T-helper 2 cell (primary cell): ENCODE measurements at places on chromosomes 5 and 9.

- no peak for DNase-seq
These were observed 616.3 kb upstream of the KLF4 start for GRCh38 chr9:108105885-108106284.

GRCh38 chr9:6641561-6641960 lies 4.0 kb downstream of the GLDC start:
- no peak for DNase-seq

DNA sequence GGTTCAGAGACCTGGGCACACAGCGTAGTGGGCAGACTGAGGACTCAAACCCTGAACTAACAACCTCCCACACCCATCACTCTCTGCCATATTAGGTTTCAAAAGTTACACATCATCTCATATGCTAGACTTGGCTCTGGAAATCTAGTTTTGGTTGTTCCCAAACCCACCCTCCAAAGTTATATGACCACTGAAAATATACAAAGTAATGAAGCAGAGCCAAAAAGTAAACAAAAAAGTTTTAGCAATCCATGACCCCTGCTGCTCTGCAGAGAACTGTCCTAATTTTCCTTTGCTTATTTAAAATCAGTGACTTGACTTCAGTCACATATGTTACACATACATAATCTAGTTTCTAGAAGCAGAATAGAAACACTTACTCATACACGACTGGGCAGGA lies 155.6 kb upstream of the TAS2R1 start:
- no peak for DNase-seq

DNA sequence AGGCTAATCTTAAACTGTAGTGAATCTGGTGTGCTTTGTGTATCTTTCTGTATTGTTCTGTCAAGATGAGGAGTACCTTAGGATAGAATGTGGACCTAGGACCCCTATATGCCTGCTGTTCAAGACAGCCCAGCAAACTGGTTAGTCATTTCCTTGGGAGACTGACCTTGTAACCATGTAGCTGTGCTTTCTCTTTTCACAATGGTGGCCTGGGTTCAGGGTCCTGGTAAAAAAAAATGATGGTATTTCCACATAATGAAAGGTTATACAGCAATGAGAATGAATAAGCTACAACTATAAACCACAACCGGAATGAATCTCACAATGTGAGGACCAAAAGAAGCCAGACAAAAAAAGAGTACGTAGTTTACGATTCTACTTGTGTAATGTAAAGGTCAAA lies 36.4 kb upstream of the F2RL1 start:
- no peak for DNase-seq

DNA sequence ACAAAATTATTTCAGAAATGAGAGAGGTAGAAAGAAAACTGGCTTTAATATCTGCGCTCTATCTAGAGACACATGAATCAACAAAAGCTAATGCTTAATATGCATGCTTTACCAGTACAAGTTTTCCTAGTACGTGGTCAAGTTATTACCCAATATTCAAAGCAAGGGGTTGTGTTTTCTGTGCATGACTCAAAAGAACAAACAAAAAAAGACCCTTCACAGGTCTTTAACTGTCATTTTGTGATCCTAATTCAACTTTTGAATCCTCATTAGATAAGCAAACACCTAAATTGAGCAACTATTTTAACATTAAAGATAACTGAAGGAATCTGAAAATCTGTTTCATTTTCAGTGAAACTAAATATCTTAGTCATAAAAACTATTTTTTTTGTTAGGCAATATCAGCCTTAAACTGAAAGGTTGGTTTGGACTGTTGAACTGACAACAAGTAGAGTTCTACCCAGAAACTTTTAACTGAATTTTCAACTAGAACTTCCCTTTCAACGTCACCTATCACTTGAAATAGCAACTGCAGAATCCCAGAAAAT lies 12.5 kb downstream of the ST8SIA4 start:
- DNase-seq = no peak
